Renal cortex interstitium (tissue), 15 donors: ENCODE measurements at places on chromosomes 5 and 9. TPM values are rescaled to one million over a fixed set of nuclear protein-coding genes. Genes with fewer than 3 reads are reported as not detected.

- no peak for DNase-seq
Measured at GRCh38 chr9:116087246-116087645, 66.3 kb upstream of the PAPPA start.

DNA sequence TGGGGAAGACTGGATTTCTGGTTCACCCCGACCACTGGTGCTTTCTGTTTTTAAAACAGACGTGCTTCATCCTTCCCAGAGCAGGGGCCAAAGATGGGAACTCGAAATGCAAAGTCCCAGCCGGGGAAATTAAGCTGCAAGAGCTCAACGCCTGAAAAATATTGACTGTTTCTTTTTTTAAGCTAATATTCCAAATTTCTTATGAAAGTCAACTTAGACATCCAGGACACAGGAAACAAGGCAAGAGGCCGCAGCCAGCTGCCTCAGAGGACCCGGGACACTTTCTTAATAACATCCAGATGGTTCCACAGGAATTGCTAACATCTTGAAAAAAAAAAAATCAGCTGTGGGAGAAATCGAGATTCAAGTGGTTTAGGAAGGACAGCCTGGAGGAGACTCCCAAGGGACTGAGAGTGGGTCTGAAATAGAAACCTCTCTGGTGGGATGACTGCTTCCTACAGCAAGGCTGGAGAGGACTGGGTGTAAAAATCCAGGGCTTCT lies 144.9 kb downstream of the FGF1 start:
- DNase-seq = peak; percentile 41

NMUR2 gene
- polyA plus RNA-seq = 0.19 TPM

GRCh38 chr5:7394889-7395431 lies 978 bp upstream of the ADCY2 start:
- no peak for DNase-seq

- no peak for DNase-seq
Measured at GRCh38 chr9:126093771-126094170, 232.9 kb upstream of the MVB12B start.

FAM200C gene
- 17.4 TPM for polyA plus RNA-seq

C9orf153 gene
- polyA plus RNA-seq = 0.06 TPM

DNA sequence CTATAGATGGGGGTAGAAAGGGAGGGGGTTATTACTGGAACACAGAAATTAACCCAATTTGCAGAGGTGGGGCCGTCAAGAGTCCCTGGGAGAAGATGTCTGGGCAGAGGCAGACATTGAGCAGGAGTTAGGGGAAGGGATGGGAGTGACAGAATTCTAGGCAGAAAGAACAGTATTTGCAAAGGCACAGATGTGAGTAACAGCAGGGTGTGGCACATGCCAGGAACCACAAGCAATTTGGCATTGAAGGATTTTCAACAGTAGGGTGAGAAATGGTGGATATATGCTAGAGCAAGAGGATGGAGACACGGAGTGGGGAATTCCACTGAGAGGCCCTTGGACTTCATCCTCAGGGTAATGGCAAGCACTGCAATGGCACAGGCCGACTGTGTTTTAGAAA lies 71.6 kb upstream of the FRRS1L start:
- DNase-seq = no peak

GRCh38 chr9:113581865-113582697 lies 118.6 kb downstream of the RGS3 start:
- DNase-seq = no peak

- no peak for DNase-seq
Measured at GRCh38 chr5:180474569-180474968, 19.6 kb upstream of the CNOT6 start.

GRCh38 chr5:172911976-172912375 lies 47.2 kb upstream of the RPL26L1 start:
- no peak for DNase-seq

DNA sequence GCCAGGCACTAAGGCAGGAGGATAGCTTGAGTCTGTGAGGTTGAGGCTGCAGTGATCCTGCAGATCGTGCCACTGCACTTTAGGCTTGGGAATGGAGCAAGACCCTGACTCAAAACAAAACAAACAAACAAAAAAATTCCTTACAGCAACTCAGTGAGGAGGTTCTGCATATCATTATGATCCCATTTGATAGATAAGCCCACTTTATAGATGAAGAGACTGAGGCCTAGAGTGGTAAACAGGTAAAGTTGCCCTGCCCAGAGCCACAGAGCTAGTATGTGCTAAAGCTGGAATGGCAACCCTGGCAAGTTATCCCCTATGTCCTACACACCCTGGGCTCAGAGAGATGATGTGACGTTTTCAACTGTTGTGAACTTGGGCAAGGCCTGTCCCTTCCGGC lies 7.2 kb downstream of the AIF1L start:
- DNase-seq = no peak

TRUB2 gene
- 42.0 TPM for polyA plus RNA-seq

DNA sequence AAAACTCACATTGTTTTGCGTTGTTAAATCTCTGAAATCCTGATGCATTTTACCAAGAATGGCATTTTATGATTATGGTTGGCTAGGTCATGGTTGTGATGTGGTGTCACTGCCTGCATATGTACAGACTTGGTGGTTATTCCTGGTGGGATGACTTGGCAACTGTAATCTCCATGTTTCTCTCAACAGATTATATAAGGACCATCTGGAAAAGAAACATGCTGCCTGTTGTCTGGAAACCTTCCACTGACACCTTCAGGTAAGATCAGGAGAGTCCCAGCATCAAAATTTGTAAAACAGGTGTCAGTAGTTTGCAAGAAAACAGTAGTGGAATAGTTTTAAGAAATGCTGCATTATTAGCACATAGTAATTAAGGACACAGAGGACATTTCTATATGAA lies 3.0 kb upstream of the ACER2 start:
- no peak for DNase-seq

DNA sequence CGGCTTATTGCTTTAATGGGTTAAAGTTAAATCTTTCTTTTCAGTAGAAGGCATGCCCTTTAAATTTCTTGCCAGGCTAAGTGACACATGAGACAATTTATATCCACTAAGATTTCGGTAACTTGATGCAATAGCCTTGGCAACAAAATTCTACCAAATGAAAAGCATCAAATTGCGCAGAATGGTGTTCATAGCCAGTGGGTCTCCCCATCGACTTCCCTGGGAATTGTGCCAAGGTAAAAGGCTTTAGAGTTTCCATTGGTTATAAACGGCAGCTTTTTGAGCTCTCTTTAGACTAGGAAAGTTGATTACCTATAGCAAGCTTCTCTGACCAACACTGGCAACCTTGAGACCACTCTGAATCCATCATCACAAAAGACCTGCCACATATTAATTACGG lies 358.4 kb downstream of the ARRDC3 start:
- peak; percentile 29 for DNase-seq

- peak; percentile 9 for DNase-seq
Measured at GRCh38 chr5:122704247-122705036, 70.4 kb upstream of the SNX2 start.

RNF224 gene
- polyA plus RNA-seq = 12.0 TPM

CBY3 gene
- polyA plus RNA-seq = 0.55 TPM

DNA sequence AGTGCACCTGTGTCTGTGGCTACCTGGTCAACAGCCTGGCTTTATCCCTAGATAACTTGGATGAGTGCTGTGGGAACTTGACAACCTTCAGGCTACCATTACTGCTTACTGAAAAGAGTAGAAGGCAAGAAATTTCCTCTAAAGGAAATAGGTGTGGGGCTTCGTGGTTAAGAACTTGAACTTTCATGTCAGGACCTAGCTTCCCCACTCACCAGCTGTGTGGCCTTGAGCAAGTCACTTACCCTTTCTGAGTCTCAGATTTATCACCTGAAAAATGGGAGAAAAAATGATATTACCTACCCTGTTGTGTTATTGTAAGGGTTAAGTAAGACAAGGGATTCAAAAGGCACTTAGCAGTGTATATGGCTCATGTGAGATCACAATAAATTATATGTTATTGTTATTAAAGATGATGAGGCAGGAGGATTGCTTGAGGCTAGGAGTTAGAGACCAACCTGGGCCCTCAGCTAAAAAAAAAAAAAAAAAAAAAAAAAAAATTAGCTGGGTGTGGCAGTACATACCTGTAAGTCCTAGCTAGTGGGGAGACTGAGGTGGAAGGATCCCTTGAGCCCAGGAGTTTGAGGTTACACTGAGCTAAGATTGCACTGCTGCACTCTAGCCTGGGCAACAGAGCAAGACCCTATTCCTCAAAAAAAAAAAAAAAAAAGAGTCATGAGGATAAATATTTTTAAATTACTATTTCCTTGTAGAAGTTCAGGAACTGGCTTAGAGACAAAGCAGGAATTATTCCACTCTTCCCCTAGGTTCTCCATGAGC lies 97.0 kb upstream of the SPRY4 start:
- DNase-seq = no peak

DNA sequence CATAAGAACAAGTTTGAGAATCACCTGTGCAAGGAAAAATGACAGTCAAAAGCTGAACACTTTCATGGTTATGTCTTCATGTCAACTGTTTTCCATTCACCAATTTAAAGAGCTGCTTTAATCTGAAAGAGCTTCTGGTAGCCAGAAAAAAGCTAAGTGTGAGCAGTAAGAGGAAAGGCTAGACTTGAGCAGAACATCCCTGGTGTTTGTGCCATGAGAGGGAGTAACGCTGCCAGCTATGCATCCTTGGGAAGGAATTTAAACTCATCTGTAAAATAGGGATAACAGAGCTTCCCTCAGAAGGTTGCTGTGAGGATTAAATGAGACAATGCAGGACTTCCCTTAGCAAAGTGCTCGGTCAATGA lies 193.7 kb downstream of the MAPKAP1 start:
- no peak for DNase-seq

DNA sequence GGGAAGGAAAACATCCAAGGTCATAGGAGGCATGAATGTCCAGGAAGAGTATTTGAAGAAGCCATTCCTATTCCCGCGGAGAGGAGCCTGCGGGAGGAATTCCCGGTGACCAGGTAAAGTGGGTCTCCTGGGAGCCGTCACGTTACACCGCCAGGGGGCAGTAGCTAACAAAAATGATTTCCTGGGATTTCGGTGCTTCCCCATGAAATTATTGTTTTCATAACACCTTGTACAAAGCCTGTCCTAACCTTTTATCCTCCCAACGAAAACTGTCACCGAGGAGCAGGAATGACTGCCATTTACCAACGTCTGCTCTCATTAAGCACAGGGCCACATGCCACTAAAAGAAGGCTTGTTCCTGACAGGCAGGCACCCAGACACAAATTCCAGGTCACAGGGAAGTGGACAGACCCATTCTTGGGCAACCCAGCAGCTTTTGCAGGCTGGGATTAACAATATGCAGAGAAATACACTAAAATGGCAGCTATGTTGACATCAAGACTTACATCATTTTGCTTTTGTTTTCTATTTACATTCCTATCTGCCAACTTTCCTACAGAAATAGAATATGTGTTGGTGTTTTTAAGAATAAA lies 41.2 kb upstream of the CTSL start:
- no peak for DNase-seq

DNA sequence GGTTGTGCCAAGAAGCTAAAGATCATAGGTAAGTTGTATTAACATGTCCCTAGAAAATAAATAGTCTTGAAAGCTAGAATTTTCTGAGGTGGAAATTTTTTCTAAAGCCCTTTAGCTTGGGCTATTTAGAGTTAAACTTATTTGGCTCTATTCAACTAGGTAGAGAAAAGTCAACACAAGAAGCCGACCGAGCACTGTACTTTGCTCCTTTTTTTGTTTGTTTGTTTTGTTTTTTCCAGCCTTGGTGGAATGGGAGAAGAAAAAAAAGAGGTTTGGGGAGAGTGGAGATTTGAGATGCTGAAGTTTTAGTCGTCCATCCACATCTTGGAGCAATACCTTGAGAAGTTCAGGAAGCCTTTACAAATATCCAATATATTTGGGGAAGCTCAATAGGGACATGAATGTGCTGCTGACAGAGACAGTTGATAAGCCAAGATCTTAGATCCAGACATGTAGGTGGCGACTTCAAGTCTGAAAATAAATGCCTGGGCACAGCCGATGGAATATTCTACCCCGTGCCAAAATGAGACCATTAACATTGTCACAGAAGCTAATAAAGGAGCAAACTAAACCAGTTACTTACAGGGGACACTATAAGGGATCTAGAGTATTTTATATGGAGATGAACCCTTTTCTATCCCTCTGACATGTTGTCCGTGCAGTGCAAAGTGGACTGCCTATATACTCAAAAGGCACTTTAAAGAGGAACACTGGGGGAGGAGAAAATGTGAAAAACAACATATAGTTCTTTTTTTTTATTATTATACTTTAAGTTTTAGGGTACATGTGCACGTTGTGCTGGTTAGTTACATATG lies 466.1 kb downstream of the PTPRD start:
- DNase-seq = no peak

- no peak for DNase-seq
Measured at GRCh38 chr5:71703941-71704340, 15.1 kb upstream of the CARTPT start.

PIP5K1B gene
- polyA plus RNA-seq = 6.3 TPM

DNA sequence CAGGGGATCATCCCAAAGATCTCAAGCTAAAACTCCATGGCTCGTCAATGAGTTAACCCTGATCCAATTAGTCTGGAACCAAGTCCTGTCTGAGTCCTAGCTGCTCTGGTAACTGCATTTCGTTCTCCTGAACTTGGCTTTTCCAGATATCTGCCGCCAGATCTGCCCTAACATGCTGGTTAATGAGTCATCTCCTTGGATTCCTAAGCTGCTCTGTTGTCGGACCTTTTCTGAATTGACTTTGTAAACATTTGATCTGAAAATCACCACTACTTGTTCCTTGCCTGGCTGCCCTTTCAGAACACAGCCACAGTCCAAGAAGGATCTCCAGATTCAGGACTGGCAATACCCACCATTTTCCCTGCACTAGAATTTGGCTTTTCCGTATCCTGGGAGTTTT lies 473.0 kb downstream of the ZSWIM6 start:
- no peak for DNase-seq

DNA sequence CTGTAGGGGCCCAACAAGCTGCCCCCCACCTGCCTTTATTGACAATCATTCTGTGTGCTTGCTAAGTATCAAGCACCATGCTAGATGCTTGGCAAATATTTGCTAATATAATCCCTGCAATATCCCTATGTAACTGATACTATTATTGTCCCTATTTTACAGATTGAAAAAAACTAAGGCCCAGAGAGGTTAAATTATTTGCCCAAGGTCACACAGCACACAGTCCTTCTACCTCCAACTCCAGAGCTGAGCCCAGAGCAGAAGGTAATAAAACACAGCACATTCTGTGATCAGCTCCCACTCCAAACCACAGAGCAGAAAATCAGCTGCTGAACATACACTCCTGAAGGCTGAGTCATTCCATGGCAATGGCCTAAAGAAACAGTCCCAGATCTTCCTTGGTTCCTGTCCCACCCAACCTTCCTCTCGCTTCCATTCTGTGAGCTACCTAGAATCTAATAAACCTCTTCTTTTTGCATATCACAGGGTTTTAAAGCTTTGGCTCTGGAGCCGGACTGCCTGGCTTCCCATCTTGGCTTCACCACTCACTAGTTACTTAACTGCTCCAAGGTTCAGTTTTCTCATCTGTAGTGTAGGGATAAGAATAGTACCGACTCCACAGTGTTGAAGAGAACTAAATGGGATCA lies 66.7 kb upstream of the ADRA1B start:
- no peak for DNase-seq
